ENCODE measurements at places on chromosomes 12 and 14.

- DNase-seq: peak; percentile 16
These were observed 38.7 kb upstream of the NCOR2 start for GRCh38 chr12:124605883-124606774.

GRCh38 chr12:121352682-121353018 is 439 bp upstream of the ANAPC5 start:
- DNase-seq: no peak

- peak; percentile 87 for DNase-seq
These were observed 183.4 kb upstream of the GZMB start for GRCh38 chr14:24817212-24818057.

DNA sequence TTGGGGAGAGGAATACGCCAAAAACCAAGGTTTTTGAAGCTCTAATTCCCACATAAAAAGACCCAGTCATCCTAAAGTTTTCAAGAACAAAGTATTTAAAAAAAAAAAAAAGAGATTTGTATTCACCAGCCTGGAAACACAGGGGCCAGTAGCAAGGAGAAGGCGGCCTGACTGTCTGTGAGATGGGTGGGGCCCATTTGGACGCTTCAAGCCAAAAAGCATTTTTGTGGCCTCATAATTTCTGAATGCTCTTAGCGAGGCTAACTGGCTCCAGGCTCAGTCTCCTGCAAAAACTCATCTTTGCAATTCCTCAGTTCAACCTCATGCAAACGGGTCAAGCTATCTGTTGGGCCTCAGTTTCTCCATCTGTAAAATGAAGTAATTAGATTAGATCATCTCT is 514.1 kb downstream of the MED13L start:
- no peak for DNase-seq

- DNase-seq: no peak
These were observed 2.4 kb downstream of the CCDC63 start for GRCh38 chr12:110849221-110849620.

Data from left colon (tissue), 2 donors.